ENCODE measurements at places on chromosomes 5 and 9.

GRCh38 chr5:91164424-91164823, 218.7 kb downstream of the ARRDC3 start:
- H3K27ac ChIP-seq: no peak overlapping the region
- no peaks in the 10 kb centered on the region for H3K4me1 ChIP-seq
- H3K4me3 ChIP-seq: no peak overlapping the region
- no peaks in the 10 kb centered on the region for H3K27me3 ChIP-seq
- DNase-seq: no peak

GRCh38 chr5:150209099-150209635, 19.3 kb downstream of the SLC6A7 start:
- no peaks in the 10 kb centered on the region for H3K36me3 ChIP-seq
- DNase-seq: peak; percentile 22
- H3K27ac ChIP-seq: no peak overlapping the region
- H3K4me1 ChIP-seq: peaks cover 4% of the 10 kb centered on the region
- H3K4me3 ChIP-seq: no peak overlapping the region
- no peaks in the 10 kb centered on the region for H3K27me3 ChIP-seq

DNA sequence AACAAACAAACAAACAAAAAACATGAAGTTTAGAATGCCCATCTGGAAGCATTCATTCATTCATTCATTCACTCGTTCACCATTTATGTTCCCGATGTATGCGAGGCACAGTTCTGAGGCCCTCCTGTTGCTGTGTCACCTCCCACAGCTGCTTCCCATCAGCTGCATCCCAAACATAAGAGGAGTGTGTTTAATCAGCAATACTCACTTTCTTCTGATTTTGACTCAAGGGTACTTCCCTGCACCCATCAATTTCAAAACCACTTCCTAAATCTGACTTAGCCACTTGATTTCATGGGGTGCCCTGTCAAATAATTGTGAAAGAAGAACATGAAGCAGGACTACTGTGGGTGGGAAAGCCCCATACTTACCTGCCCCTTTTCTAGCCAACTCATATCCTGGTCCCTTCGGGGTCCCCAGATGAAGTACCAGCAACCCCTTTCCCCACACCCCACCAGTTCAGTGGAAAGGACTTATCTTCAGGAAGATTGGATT, 128.0 kb upstream of the IL12B start:
- no peak overlapping the region for H3K27ac ChIP-seq
- H3K27me3 ChIP-seq: no peaks in the 10 kb centered on the region
- no peaks in the 10 kb centered on the region for H3K36me3 ChIP-seq
- DNase-seq: no peak

- DNase-seq: no peak
- no peak overlapping the region for H3K27ac ChIP-seq
- no peaks in the 10 kb centered on the region for H3K27me3 ChIP-seq
- no peaks in the 10 kb centered on the region for H3K4me1 ChIP-seq
Observed at GRCh38 chr9:135244271-135245221, 157.1 kb downstream of the OLFM1 start.

DNA sequence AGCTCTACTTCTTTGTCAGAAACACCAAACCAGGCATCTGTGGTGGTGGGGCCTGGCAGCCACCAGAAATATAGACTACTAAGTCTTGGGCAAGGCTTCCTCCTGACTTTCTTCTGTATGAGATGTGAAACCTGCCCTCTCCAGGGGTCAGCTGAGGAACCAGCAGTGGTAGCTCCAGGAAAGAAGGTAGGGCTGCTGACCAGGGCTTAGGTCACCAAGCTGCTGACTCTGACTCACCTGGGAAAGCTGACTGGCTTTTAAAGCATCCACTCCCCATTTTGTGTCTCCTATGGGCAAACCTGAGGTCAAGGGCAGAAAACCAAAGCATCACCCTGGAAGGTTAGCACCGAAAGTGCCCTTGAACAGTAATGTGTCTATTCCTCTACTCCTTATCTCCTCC, 10.4 kb upstream of the SH3TC2 start:
- no peak overlapping the region for H3K27ac ChIP-seq
- H3K4me3 ChIP-seq: no peak overlapping the region
- H3K27me3 ChIP-seq: no peaks in the 10 kb centered on the region

DNA sequence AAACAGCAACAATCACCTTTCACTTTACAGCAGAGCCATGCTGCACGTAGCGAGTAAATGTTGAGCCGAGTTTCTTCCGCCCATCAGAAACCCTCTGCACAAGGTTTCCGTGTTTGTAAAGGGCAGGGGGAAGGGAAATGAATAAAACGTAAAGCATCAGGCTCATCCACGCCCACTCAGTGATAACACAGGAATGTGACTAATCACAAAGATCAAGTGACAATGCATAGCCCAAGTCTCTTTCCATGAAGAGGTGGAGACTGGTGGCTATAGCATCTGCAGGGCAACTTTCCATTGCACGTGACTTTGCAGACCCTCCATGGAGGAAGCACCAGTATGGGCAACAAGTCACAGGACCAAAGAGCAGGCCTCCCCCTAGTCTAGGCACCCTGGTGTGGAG, 56.6 kb downstream of the CAMSAP1 start:
- peak; percentile 92 for DNase-seq
- peaks cover 7% of the 10 kb centered on the region for H3K36me3 ChIP-seq
- no peak overlapping the region for H3K27ac ChIP-seq
- H3K27me3 ChIP-seq: no peaks in the 10 kb centered on the region

DNA sequence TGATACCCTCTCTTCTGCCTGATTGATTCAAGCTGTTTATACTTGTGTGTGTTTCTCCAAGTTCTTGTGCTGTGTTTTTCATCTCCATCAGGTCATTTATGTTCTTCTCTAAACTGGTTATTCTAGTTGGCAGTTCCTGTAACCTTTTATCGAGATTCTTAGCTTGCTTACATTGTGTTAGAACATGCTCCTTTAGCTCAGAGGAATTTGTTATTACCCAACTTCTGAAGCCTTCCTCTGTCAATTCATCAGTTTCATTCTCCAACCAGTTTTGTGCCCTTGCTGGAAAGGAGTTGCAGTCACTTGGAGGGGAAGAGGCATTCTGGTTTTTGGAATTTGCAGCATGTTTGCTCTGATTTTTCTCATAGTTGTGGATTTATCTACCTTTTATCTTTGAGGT, 126.2 kb upstream of the FTMT start:
- H3K27ac ChIP-seq: no peak overlapping the region
- no peaks in the 10 kb centered on the region for H3K4me1 ChIP-seq
- no peaks in the 10 kb centered on the region for H3K27me3 ChIP-seq

- H3K4me3 ChIP-seq: no peak overlapping the region
- H3K4me1 ChIP-seq: no peaks in the 10 kb centered on the region
- H3K27ac ChIP-seq: no peak overlapping the region
- DNase-seq: peak; percentile 19
Observed at GRCh38 chr5:58775701-58776262, 192.9 kb downstream of the RAB3C start.

All from mesendoderm (in vitro differentiated cells).